ENCODE measurements at places on chromosomes 4 and X. TPM values are rescaled to one million over a fixed set of nuclear protein-coding genes. Genes with fewer than 3 reads are reported as not detected.

DNA sequence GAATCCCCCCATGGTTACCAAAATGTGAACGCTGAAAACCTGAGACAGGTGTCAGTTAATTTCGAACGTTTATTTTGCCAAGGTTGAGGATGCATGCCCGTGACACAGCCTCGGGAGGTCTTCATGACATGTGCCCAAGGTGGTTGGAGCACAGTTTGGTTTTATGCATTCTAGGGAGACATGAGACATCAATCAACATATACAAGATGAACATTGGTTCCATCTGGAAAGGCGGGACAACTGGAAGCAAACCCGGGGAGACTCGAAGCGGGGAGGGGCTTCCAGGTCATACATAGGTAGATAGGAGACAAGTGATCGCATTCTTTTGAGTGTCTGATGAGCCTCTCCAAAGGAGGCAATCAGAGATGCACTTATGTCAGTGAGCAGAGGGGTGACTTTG, 11.0 kb upstream of the SH3BP2 start:
- DNase-seq = no peak

- DNase-seq = no peak
These were observed 227.6 kb upstream of the HDX start for GRCh38 chrX:84729809-84730208.

GRCh38 chr4:174023641-174024040, 259.8 kb downstream of the FBXO8 start:
- no peak for DNase-seq

GRCh38 chr4:26412381-26413372, 77.6 kb downstream of the CCKAR start:
- DNase-seq = peak; percentile 47

- peak; percentile 40 for DNase-seq
These were observed 17.3 kb downstream of the CTPS2 start for GRCh38 chrX:16695079-16695676.

DNA sequence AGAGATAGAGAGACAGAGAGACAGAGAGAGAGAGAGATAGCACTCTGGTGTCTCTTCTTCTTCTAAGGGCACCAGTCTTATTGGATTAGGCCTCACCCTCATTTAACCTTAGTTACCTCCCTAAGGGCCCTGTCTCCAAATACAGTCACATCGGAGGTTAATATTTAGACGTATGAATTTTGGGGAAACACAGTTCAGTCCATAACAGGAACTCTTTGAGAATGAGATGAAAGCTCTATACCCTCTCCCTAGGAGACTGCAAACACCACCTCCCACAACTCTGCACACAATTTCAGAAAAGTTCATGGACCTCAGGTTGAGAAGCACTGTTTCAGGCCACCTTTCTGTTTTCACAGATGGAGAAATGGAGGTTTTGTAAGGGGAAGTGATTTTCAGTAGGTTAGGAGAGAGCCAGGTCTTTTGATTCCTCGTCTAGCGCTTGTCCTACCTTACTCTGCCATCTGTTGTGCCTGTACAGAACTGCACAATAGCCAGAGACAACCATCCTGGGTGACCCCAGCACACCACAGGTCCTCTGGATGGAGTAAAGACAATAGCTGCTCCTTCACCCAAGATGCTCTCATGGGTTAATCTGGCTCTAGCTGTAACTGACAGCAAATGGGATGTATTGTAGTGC, 16.9 kb upstream of the LOC101059915 start:
- no peak for DNase-seq

DNA sequence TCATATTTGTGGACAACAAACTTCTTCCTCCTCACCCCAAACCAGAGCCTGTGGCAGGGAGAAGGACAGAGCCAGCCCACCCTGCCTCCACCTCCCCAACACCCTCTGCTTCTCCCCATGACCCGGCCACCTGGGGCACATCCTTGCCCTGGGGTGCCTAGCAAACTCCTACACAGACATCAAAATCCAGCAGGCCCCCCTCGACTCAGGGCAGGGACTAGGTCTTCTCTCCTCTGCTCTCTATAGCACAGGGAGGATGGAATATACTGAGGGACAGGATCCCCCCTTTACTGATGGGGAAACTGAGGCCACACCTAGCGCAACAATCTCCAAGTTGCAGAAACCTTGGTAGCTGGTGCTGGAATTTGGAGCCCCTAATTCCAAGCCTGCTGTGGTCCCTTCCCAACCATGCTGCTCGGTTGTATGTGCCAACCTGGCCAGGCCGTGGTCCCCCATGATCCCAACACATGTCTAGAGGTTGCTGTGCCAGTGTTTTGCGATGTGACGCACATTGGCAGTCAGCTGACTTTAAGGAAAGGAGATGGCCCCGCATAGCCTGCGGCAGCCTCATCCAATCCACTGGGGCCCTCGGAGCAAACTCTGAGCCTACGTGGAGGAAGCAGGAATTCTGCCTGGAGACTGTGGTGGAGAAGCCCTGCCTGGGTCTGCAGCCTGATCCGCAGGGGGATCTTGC, 53.9 kb upstream of the ADRA2C start:
- no peak for DNase-seq

- no peak for DNase-seq
These were observed 3.9 kb downstream of the AVPR2 start for GRCh38 chrX:153908219-153908860.

GRCh38 chr4:73727685-73728084, 12.7 kb upstream of the CXCL8 start:
- no peak for DNase-seq

DNA sequence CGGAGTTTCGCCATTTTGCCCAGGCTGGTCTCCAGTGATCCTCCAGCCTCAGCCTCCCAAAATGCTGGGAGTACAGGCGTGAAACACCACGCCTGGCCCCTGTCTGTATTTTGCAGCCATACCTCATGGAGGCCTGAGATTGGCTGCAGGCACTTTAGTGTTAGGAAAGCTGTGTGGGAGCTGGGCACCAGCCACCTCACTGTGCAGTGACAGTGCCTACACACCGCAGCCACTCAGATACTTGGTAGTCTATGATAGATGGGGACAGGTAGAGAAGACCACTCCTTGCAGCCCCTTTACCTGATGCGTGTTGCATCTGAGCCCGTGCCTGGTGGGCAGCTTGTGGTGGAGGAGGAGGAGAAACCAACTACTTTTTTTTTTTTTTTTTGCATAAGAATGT, 16.3 kb downstream of the SMS start:
- DNase-seq = no peak

- no peak for DNase-seq
These were observed 14.5 kb downstream of the CLCN4 start for GRCh38 chrX:10171249-10171648.

DNA sequence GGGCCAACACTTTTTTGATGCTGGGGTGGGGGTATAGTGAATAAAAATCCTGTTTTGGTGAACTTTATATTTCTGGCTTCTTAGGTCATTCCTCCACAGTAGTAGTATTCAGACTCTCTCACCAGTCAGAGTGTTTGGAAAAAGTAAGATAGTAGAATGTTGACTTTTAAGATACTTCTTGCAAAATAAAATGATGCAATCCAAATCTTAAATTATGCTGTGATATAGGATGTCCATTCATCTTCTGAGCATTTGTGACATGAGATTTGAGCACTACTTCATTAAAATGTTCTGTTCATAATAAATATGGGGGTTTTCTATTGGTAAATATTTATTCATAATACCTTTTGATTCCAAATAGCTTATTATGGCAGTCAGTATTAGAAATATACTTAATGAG, 70.1 kb downstream of the BMP2K start:
- DNase-seq = no peak

DNA sequence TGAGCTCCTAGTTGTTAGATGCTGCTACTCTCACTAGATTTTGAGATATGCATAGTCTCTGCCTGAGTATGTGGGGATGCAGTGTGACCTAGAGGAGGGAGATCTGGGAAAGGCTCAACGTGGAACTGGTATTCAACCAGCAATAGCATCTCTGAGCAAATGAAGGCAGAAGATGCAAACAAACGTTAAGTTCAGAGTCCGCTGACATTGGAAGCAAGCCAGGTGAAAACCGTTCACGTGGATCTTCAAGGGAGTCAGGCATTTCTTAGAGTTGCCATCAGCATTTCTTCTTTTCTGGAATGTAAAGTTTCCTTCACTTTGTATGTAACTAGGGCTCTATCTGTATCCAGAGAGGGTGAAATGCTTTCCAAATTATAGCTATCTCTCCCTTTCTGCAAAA, 59.9 kb downstream of the C4orf51 start:
- DNase-seq = no peak

GRCh38 chr4:159505266-159505975, 402.5 kb downstream of the RAPGEF2 start:
- DNase-seq = no peak

DNA sequence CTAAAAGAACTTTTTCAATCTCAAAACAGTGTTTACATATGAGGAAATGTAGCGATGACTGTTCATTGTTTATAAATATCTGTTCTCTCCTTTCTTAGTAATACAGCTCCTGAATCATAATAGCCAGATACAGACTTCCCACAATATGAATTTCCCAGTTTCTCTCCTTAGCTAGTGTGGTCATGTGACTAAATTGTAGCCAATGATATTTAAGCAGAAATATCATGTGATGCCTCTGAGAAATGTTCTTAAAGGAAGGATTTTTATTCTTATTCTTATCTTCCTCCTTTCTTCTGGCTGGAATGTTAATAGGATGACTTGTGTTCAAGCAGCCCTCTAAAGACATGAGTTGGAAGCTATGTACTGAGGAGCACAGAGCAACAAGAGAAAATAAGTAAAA, 383.7 kb upstream of the ATOH1 start:
- no peak for DNase-seq

DNA sequence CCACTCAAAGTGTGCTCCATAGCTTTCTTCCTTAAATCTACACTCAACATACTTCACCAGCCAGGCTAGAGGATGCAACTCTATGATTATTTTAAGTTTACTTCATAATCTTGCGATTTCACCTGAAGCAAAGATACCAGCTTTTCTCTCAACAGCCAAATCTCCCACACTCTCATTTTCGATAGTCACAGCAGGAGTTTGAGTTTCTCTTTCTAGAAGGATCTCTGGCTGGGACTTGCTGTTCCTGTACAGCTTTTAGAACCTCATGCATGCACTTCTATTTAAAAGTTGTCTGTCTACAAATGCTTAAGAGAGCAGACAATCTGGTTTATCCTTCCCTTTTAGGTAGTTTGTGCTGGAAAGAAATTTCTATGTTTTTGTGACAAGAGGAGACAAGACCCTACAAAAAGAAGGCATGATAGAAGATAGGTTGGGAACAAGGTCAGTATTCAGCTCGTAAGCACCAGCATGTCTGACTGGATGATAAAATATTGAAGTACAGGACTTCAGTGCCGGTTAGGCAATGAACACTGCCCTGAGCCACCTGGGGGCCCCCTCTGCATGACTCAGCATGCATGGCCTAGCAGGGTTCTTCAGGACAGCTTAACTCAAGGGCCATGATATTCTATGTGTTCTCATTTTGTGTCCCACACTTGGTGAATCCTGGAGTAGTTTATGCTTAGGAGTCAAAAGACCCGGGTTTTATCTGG, 65.6 kb downstream of the ATXN3L start:
- DNase-seq = no peak

GRCh38 chrX:119728487-119728886, 29.9 kb upstream of the SOWAHD start:
- DNase-seq = no peak

DNA sequence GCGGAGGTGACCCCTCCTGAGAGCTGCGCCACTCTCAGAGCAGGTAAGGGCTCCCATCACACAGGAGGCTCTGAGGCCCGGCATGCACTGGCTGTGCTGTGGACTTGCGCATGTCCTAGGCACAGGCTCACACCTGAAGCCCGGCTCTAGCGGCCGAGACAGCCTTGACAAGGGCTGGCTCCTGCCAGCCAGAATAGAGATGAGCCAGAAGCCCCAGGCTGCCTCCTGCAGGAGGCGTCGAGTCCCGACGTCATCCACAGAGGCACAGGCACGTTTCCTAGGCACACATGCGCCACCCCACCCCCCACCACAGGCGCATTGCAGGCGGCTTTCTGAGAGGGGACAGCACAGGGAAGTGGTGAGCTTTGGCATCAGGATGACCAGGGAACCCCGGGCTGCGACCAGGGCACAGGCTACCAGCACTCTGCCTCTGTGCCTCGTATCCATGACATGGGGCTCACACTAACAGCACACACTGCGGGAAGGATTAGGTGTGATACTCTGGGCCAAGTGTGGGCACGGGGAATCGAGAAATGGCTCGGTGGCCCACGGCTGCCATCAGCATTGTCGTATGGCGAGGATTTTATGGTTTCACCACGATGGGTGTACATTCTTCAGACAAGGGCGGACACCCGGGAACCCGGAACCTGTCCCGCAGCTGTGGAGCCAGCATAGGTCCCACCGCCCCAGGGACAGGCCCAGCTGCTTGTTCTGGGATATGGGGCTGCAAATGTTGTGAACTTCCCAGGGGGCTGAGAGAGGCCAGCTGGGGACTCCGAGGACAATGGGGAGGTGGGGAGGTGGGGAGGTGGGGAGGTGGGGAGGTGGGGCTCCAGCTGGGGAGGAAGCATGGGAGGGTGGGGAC, 90.7 kb upstream of the ADRA2C start:
- no peak for DNase-seq

- DNase-seq = no peak
These were observed 853.2 kb upstream of the INTU start for GRCh38 chr4:126779436-126780166.

- DNase-seq = no peak
These were observed 216.9 kb upstream of the NEIL3 start for GRCh38 chr4:177092807-177093206.

DNA sequence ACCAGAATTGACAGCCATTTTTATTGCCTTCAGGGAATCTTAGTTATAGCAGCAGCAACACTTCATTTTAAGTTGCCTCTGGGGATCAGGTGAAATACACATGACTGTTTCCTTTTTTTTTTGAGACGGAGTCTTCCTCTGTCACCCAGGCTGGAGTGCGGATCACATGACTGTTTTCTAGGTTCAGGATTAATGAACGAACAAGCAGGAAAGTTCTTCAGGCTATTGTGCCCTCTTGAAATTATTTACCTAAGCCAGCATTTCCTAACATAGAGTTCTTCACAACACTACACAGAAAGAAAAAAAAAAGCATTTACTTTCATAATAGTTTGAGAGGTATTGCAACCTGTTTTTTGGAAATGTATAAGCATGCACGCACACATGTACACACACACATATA, 2032.8 kb downstream of the PCDH7 start:
- no peak for DNase-seq

TRIM61 gene
- 2.2 TPM for total RNA-seq

SPANXA2 gene
- not detected for total RNA-seq

RAB9B gene
- 44.7 TPM for total RNA-seq

GDI1 gene
- total RNA-seq = 105 TPM

PITX2 gene
- not detected for total RNA-seq

EPGN gene
- total RNA-seq = not detected

ATOH1 gene
- not detected for total RNA-seq

TEX13C gene
- total RNA-seq = not detected

GSTCD gene
- 2.4 TPM for total RNA-seq

MMRN1 gene
- total RNA-seq = 3.2 TPM

RAB40A gene
- not detected for total RNA-seq

CMC4 gene
- total RNA-seq = 20.0 TPM

Data from heart left ventricle (tissue), 16 donors.